Fibroblast of skin of right quadriceps (primary cell): ENCODE measurements at places on chromosomes 11 and 22.

DNA sequence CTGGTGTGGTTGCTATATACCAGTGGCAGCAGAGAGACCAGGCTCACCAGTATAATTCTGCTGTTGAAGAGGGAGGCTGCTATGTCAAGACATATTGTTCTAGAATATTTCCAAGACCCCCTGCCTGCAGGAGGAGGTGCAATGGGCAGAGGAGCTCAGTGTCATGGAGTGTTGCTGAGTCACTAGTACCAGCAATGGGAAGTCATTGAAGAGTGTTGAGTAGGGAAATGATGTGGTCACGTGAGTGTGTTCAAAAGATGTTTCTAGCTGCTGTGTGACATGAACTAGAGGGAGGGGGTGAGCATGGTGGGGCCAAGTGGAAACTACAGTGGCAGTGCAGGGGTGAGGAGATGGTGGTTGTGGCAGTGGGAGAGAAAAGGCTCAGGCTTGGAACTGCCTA is 76.3 kb upstream of the BIRC3 start:
- peak; percentile 48 for DNase-seq

- DNase-seq, result no peak
These were observed 7.9 kb downstream of the FEN1 start for GRCh38 chr11:61800331-61801281.

DNA sequence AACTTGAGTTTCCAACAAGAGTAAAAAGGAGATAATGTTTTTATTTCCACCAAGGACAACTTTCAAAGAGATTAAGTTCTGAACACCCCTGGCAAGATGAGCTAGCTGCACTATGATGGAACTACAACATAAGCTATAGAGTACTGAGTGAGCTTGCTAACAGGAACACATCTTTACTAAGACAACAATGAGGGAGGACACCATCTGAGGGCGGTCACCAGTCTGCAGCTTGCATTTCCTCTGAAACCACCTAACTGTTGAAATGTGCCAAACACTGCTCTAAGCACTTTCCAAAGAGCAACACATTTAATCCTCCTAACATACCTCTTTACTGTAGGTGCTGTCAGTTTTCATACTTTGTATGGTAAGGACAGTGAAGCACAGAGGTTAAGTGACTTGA is 68.4 kb downstream of the TCF20 start:
- no peak for DNase-seq

DNA sequence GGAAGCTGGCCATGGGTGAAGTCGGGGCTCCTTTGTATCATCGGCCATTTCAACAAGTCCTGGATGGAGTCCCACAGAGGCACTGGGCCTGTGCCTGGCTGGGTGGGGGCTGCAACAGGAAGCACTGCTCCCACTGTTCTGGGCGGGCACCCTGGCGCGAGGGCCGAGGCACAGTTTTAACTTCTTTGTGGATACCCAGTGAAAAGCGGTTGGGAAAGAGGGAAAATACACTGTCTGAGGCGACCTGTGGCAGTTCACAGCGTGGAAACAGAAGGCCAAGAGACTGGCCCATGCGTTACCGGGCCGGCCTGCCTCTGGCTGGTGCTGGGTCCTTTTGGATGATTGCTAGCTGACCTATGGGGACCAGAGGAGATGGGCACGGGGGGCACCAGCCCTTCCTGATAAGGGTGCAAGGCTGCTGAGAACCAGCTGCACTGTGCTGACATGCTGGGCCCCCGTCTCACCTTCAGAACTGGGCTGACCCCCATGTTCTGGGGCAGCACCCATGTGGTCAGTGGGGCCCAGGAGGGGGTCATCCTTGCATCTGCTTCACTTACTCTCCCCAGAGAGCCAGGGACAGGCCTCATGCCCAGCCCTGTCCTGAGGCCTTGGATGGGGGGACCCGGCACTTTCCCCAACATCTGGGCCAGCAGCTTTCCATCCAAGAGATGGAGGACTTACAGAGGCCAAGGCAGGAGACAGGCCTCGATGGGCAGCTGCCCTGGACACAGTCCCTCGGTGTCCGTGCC is 4.2 kb downstream of the OVOL1 start:
- no peak for DNase-seq
